ENCODE measurements at places on chromosomes 2 and 18. TPM values are rescaled to one million over a fixed set of nuclear protein-coding genes. Genes with fewer than 3 reads are reported as not detected.

GRCh38 chr2:113211226-113212105 is 37.7 kb downstream of the PSD4 start:
- no peak for DNase-seq

DNA sequence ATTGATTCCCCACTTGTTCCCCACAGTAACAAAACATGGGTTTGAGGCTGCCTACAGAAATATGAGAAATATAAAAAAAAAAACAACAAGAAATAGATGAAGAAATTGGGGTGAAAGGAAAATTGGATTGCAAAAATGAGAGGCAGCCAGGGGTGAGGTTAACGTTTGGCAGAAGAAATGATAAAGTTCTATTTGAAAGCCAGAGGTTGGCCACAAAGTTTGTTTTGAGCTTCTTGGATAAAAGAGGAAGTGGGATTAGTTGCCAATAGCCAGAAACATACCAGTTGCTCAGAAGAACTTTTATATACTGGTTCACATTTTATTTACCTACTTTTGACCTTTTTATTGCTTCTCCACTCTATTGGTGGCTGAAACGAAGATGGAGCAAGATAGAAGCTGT is 67.5 kb downstream of the FASTKD2 start:
- DNase-seq: no peak

DNA sequence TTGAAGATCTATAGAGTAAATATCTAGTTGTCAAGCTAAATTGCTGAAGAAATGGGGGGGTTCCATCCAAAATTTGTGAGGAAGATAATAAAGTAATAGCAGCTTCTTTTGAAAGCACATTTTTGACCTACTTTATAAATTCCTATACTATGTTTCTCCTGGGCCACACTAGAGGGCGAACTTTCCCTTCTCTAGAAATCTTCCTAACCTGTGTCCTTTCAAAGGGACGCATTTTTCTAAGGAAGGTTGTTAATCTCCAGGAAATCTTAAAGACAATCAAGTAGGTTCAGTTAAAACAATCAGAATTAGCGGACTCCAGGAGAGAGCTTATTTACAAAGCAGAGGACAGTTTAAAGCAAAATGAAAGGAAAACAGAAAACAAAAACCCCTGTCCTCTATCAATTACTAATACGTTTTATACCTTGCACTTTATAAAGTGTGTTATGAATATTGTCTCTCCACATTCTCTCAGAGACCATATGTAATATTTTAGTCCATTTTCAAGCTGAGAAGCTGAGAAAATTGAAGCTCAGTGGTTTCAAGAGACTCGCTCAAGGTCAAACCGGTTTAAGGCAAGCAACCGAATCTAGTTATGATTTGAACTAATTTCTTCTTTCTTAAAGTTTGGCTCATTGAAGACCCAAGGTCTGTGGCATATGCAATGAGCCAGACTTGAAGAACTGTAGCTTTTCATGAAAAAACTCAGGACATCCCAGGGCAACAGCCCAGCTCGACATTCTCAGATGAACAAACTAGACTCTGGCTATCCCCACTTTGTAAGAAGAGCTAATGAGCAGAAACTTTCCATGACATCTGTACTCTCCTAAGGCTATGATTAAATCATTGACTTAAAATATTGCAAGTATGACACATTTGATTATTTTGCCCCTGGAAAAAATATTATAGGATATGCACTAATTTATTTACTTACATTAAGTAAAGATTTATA is 273.6 kb downstream of the PAX3 start:
- no peak for DNase-seq

DNA sequence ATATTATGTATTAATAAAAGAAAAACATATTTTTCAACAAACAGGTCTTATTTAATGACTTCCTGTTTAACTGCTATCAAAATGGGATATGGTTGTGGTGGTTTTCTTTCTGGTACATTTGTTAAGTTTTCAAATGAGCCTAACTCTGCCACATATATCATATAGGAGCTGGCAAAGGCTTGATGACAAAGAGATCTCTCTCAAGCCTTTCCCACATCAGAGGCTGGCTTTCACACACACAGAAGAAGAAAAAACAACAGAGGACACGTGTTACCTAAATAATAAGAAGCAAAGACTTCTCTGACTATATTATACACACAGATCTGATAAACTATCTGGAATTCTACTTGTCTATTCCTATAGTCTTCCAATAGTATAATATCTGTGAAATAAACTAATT is 46.1 kb downstream of the CFAP36 start:
- no peak for DNase-seq

DNA sequence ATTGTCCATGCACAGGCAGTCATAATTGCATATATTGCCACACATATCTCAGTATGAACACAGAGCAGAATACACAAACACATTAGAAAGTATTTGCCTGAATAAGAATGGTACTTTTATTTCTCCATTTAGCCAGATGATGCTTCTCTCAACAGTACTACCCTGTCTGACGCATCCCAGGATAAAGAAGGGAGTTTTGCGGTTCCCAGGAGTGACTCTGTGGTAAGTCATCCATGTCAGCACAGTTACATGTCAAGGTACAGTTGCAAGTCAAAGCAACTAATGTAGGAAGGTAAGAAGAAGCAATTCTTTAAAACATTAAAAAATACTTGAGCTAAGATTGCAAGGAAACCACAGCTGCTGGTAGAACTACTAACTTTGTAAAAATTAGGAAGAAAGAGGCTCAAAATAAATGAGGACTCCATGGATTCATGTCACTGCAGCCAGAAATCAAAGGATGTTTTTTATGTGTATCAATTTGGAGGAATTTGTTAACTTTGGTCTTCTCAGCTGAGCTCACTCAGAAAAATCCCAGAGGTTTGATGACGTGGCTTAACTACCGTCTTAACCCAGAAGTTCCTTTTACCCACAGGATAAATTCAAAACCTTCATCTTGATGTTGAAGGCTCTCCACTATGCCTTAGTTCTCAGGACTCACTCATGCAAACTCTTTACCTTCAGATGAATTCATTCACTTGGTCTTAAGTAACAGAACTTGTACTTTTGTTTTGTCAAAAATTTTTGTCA is 130.3 kb downstream of the ARHGAP28 start:
- DNase-seq: no peak

DNA sequence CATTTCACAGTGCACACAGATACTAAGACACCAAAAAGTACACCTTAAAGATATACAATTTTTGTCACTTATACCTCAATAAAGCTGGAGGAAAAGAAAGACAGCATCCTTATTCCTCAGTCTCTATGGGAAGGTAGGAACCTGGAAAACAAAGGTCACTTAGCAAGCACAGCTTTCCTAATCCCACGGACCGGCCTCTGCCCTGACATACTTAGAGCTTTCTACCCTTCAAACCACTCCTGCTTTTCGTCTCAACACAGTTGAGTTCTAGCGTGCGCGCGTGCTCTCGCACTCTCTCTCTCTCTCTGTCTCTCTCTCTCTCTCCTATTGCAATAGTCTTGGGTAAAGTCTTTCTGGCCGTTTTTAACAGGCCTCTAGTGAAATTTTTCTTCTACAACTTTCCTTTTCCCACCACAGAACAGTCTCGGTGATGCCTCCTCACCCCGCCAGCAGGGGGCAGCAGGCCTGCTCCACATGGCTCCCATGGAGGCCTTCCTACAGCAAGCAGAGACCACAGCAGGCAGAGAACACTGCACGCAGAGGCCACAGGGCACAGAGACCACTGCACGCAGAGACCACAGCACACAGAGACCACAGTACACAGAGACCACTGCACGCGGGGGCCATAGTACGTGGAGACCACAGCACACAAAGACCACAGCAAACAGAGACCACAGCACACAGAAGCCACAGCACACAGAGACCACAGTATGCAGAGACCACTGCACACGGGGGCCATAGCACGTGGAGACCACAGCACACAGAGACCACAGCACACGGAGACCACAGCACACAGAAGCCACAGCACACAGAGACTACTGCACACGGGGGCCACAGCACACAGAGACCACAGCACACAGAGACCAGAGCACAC is 106.9 kb downstream of the FBXO15 start:
- DNase-seq: peak; percentile 75

DNA sequence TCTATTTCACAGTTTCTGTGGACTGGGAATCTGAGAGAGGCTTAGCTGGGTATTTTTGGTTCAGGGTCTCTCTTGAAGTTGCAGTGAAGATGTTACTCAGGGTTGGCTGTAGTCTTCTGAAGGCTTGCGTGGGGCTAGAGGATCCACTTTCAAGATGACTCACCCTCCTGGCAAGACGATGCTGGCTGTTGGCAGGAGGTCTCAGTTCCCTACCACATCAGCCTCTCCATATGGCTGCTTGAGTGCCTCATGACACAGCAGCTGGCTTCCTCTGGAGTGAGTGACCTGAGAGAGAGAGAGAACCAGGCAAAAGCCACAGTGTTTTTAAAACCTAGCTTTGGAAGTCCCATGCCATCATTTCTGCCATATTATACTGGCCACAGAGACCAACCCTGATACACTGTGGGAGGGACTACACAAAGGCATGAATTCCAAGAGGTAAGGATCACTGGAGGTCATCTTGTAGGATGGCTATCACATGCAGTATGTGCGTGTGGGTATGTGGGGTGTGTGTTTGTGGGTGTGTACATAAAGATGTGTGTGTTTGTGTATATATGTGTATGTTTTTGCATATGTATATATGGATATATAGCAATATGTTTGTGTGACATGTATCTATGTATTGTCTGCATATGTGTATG is 25.1 kb downstream of the DNPEP start:
- no peak for DNase-seq

DNA sequence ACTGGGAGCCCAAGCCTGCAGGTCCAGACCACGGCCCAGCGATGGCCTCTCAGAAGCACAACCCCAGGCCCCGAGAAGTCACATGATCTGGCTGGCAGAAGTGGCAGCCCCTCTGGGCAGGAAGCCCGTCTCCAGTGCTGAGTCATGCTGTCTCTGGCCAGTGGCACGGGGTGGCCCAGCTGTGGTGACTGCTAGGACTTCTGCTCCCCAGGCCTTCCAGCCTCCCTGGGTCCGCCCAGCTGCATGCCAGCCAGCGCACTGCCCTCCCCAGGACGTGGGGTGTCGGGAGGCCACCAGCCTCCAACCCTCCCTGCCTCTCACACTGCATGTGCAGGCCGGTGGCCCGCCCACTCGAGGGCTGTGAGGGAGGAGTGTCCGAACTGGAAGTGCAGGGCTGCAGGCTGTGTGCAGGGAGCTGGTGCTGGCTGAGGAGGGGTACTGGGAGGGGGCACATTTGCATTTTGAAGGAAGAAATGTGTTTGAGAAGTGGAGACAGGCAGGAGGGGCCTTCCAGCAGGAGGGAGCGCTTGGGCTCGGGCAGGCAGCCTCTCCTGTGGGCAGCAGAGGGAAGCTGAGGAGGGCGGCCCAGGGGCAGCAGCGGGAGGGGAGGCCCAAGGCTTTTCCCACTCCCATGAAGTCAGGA is 17.0 kb upstream of the HPCAL1 start:
- no peak for DNase-seq

GRCh38 chr2:166764216-166764615 is 124.1 kb upstream of the XIRP2 start:
- no peak for DNase-seq

DNA sequence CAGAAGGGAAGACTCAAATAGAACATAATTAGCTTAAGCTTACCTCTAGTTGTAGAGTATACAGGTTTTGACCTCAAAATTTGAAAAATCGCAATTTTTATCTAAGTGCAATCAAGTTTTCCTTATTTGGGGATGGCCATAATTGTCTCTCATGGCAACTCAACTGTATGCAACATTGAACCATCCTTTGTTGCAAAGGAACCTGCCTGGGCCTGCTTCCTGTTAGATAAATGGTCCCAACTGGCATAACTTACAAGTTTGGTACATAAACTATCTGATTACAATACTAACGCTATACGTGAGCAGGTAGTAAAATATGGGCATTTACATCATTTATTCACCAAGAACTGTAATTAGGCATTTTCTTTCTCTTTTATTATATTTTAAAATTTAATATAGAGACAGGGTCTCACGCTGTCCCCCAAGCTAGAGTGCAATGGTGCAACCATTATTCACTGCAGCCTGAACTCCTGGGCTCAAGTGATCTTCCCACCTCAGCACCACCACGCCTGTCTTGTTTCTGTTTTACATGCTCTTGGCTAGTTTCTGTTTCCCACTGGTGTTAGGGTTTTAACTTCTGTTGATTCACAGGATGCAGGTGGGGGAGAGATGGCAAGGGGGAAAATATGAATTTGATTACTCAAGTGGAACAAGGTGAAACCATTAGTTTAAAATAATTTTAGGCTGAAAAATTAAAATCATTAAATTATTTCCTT is 55.3 kb upstream of the B3GNT2 start:
- DNase-seq: peak; percentile 3

DNA sequence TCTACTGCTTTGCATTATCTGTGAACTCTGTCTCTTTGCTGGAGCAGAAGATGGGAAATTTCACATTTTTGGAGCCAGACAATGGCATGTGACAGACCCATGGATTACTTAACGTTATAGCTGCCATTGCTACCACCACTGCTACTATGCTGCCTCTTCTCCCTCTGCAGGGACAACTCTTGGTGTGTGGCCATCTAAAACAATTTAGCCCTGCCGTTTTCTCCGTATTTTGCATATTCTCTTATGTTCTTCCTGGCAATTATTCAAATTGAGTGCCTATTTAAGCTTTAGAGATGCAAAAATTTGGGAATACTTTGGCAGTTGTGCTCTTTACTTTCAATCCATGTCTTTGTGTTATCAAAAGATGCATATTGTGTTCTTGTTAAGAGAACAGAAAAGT is 386.8 kb downstream of the XIRP2 start:
- no peak for DNase-seq

- DNase-seq: no peak
These were observed 114.7 kb downstream of the TNS1 start for GRCh38 chr2:217887841-217888701.

DNA sequence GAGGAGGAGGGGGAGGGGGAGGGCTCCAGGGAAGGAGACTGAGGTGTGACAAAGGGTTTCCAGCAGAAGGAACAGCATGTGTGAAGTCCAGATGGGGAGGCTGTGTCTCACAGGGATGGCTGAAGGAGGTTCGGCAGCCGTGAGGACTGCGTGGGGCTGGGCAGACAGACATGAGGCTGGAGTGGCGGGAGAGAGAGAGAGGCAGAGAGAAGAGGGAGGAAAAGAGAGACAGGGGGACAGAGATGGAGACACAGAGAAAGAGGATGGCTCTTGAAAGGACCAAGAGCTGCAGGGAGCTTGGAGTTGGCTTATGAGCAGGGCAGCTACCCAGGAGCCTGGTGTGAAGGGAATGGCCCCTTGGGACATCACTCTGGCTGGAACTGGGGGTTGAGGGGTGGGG is 138.9 kb upstream of the ASB18 start:
- DNase-seq: no peak

GRCh38 chr2:37554155-37554510 is 117.3 kb downstream of the CDC42EP3 start:
- no peak for DNase-seq

DNA sequence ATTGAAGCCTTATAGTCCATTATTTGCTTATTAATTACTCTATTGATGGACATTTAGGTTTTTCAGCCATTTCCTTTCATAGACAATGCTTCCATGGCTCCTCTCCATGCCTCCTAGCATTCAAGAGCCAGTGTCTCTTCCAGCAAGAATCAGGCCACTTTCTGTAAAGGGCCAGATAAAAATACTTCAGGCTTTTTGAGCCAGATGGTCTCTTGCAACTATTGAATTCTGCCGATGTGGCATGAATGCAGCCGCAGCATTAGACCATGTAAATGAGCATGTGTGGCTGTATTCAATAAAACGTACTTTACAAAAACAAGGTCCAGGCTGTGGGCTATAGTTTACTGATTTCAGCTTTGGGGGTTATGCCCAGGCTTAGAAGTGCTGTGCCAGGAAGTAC is 38.5 kb downstream of the TRAF3IP1 start:
- no peak for DNase-seq

The TPO gene
- not detected for total RNA-seq

The TTR gene
- not detected for total RNA-seq

The FBXO36 gene
- total RNA-seq: 1.3 TPM

The NAT8 gene
- not detected for total RNA-seq

Data from activated naive CD8-positive, alpha-beta T cell treated with anti-CD3 and anti-CD28 coated beads for 36 hours (primary cell).